Subcutaneous preadipocyte (primary cell): ENCODE measurements at places on chromosomes 5 and 9. TPM values are rescaled to one million over a fixed set of nuclear protein-coding genes. Genes with fewer than 3 reads are reported as not detected.

The SOWAHA gene
- total RNA-seq = not detected in 2 replicates

The CNTNAP3 gene
- total RNA-seq = not detected in 2 replicates

The OLFML2A gene
- 43.2 and 47.8 TPM in 2 replicates for total RNA-seq

The PAX5 gene
- total RNA-seq = not detected in 2 replicates

The UAP1L1 gene
- total RNA-seq = 12.1 and 18.8 TPM in 2 replicates
